ENCODE measurements at places on chromosomes 6 and 20.

- DNase-seq = no peak
Observed at GRCh38 chr6:63793465-63794137, 158.0 kb downstream of the PHF3 start.

GRCh38 chr6:22253955-22254655 is 42.7 kb downstream of the PRL start:
- no peak for DNase-seq

DNA sequence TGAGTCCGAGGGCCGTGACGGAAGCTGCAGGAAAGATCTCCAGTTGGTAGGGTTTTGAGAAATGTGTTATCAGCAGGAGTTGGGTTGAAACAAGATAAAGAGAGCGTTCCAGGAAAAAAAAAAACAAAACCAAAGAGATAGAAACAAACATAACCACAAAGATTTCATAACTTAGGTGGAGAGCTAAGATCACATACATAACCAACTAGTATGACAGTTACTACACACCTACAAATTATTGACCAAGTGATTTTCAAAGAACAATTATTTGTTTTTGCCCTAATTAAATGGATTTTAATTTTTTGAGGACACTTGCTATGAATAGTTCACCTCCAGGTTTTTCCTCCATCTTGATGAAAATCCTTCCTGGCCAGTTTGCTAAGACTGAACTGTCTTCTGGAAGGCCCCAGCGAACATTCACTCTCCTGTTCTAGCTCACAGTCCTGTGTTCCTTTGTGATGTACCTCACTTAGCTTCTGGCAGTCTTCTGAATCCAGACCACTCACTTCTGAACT is 69.4 kb downstream of the SNX9 start:
- no peak for DNase-seq

DNA sequence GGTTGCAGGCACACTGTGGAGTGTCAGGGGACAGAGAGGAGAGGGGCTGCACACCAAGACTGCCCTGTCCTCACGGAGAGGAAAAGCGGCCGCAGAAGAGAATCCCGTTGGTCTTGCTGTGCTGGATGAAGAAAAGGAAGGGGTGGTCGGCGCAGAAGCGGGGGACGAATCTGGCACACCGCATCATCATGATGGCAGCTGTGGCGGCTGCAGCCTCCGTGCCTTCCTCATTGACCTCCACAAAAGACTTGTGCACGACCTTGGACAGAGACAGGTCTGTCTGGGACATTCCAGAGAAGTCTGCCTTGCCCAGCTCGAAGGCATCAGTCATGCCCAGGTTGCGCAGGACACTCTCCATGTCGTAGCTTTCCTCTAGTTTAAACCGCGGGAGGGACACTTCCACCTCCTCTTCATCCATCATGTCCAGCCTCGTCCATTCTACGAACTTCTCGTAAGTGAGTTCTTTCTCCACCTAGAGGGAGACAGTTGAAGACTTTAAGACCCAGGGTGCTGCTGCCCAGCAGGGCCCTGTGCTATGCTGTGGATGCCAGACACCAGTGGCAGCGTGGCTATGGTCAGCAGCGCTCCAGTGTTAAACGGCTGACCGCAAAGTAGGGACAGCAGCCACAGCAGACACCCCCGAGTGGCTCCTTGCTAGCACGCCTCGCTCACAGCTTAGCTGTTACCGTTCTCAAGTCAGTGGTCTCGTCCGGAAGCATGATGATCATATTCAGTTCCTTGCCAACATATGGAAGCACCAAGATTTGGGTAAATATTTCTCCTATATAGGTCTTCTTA is 22.9 kb downstream of the SERPINB6 start:
- DNase-seq = no peak

GRCh38 chr6:159008656-159009288 is 8.8 kb upstream of the RSPH3 start:
- DNase-seq = no peak

GRCh38 chr20:8918145-8918544 is 150.7 kb upstream of the PLCB4 start:
- DNase-seq = no peak

DNA sequence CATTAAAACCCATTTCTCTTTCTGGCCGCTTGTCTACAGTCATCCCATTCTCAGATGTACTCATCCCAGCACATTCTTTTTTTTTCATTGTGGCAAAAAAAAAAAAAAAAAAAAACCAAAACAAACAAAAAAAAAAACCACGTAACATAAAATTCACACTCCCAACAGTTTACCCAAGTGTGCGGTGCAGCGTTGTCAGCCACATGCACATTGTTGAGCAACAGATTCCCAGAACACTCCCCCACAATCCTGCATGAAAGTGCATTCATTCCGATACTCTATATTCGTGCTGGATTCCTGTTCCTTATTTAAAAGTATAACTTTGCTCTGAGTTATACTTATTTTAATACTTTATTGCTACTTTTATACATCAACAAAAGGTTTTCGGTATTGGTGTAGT is 96.0 kb downstream of the SASH1 start:
- no peak for DNase-seq
